ENCODE measurements at places on chromosomes 7 and 10. TPM values are rescaled to one million over a fixed set of nuclear protein-coding genes. Genes with fewer than 3 reads are reported as not detected.

DNA sequence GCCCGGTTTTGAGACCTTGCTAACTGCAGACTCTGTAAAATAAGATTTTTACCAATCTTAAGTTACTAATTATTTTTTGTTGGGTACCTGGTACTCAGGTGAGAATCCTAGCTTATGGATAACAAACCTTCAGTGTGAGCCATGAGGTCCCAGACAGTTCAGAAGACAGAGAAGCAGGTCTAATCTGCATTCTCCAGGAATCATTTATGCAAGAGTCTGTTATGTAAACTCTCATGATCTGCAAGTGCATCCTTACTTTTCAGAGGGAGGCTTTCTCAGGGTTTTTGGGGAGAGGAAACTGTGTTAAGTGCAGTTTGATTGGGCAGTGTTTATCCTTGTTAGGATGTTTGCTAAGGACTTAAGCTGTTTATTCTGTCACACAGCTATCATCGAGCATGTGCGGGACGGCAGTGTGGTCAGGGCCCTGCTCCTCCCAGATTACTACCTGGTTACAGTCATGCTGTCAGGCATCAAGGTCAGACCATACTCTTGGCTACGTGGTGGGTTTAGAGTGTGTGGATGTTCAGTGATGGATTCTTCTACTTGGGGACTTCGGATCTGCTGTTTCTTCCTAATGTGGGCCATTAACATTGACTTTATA lies 50.2 kb downstream of the SND1 start:
- peak overlapping the region; percentile 70 for H3K27ac ChIP-seq
- no peak overlapping the region for H3K4me3 ChIP-seq
- DNase-seq = no peak
- peaks cover 6% of the 10 kb centered on the region for H3K36me3 ChIP-seq
- H3K27me3 ChIP-seq = no peaks in the 10 kb centered on the region
- H3K4me1 ChIP-seq = no peaks in the 10 kb centered on the region

The ABCA13 gene
- total RNA-seq = not detected

GRCh38 chr10:88165849-88166271 lies 302.4 kb downstream of the PTEN start:
- no peak overlapping the region for H3K4me3 ChIP-seq
- H3K36me3 ChIP-seq = peaks cover 6% of the 10 kb centered on the region
- H3K27me3 ChIP-seq = no peaks in the 10 kb centered on the region

GRCh38 chr7:138382862-138383565 lies 77.0 kb upstream of the TRIM24 start:
- no peak overlapping the region for H3K4me3 ChIP-seq
- H3K27ac ChIP-seq = no peak overlapping the region
- H3K27me3 ChIP-seq = no peaks in the 10 kb centered on the region
- no peak for DNase-seq
- no peaks in the 10 kb centered on the region for H3K36me3 ChIP-seq

DNA sequence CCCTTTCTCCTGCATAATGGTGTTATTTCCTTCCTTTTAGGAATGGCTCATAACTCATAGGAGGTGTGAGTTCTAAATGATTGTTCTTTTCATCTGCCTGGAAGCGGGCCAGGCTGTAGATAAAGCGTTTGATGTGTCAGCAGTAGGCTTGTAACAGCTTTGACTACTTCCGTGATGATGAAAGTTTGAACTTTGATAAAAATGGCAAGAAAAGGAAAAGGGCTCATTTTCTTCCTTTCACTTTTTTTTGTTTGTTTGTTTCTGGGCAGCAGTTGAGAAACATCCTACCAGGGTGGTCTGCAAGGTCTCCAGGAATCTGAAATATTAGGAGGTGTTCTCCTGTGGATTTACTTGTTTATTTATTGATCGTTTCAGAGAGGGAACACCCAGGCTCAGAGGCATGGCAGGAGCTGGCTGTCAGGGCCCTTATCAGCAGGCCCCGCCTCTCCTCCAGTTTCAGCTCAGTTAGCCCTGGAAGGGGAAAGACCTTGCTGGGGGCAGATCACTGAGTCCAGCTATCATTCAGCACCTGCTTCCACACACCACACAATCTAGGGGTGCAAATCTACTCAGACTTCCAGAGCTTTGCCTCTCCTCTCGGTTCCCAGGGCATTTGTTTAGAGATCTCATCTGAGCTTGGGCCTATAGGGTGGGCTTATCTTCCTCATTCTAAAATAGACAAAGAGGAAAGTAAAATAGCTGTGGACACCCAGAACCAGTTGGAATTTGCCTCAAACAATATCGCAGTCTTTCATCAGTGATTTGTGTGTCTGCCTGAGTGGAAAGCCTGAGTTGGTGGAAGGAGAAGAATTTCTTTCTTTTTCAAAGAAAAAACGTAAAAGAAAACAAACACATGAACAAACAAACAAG lies 130.9 kb downstream of the BMPER start:
- no peak overlapping the region for H3K27ac ChIP-seq
- H3K4me1 ChIP-seq = no peaks in the 10 kb centered on the region
- no peak overlapping the region for H3K4me3 ChIP-seq

DNA sequence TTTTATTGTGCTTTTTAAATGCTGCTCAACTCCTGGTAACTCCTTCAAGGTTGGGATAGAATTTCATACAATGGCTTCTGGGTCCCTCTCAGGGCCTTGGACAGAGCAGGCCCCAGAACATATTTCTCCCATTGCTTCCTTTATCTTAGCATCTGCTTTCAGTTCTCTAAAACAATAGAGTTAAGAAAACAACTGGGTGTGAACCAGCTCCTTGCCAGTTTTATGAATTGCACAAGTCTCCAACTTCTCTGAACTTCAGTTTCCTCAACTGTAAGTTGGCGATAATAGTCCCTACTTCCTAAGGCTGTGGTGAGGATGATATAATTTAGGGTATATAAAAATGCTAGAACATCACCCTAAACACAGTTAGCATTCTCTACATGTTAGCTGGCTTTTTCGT lies 77.0 kb upstream of the INHBA start:
- no peak overlapping the region for H3K27ac ChIP-seq
- H3K27me3 ChIP-seq = peaks cover 16% of the 10 kb centered on the region
- H3K4me3 ChIP-seq = no peak overlapping the region
- no peaks in the 10 kb centered on the region for H3K4me1 ChIP-seq

The CHAT gene
- total RNA-seq = not detected

DNA sequence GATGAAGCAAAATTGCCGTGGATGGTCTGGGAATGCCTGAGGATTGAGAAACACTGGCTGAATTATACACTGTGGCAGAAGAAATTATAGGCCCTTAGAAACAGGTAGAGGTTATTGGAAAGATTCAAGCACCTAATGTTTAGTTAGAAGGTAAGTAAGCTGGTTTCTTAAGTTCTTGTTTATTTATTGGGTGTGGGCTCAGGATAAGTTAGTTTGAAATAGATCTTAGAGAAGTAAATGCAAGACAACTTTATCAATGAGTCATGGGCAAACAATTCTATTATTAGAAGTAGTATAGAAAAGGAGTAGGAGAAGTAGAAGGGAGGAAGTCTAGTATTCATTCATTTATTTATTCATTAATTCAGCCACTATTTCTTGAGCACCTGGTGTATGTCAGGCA lies 96.5 kb downstream of the KAT6B start:
- no peaks in the 10 kb centered on the region for H3K27me3 ChIP-seq
- DNase-seq = no peak
- peak overlapping the region; percentile 10 for H3K27ac ChIP-seq
- peaks cover 15% of the 10 kb centered on the region for H3K36me3 ChIP-seq
- H3K4me3 ChIP-seq = no peak overlapping the region

DNA sequence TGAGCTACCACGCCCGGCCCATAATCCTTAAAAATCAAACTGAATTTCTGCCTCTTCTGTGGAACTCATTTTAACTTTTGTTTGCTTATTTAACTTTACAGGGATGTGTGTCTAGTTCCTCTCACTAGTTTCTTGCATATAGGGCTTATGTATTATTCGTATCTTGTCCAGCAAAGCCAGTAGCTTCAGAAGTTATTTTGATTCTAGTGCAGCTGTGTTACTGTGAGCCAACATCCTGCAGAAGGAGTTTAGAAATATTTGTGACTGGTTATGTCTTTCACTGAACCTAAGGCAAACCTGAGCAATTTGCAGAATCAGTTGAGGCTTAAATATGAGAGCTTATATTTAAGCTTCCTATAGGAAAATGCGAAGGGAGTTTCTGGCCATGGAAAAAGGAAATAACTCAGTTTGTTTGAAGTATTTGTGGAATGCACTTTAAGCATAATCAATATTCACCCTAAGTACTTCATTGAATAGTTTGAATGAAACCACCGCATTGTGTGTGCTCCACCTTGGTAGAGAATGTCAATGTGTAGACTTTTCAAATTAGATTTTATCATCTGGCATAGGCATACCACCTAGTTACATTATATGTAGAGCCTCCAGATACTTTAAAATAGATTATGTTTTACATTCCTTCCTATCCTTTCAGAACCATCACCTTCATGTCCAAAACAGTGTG lies 90.8 kb downstream of the MCU start:
- H3K4me1 ChIP-seq = no peaks in the 10 kb centered on the region
- no peak overlapping the region for H3K4me3 ChIP-seq
- no peaks in the 10 kb centered on the region for H3K27me3 ChIP-seq
- H3K27ac ChIP-seq = no peak overlapping the region
- no peak for DNase-seq

The ELAPOR2 gene
- 16.8 TPM for total RNA-seq

GRCh38 chr10:132468651-132469050 lies 68.9 kb upstream of the INPP5A start:
- no peak for DNase-seq
- H3K4me3 ChIP-seq = no peak overlapping the region
- peaks cover 6% of the 10 kb centered on the region for H3K27me3 ChIP-seq
- H3K4me1 ChIP-seq = peaks cover 9% of the 10 kb centered on the region
- H3K27ac ChIP-seq = no peak overlapping the region
